Activated CD4-positive, alpha-beta T cell treated with anti-CD3 and anti-CD28 coated beads, Interleukin-2, amount 10 ng/mL, durations not matched to agents 24 days and 14 days (primary cell): ENCODE measurements at places on chromosomes 5 and 9. TPM values are rescaled to one million over a fixed set of nuclear protein-coding genes. Genes with fewer than 3 reads are reported as not detected.

The CPLANE1 gene
- 7.6 and 7.8 TPM in 2 replicates for total RNA-seq

The KLF9 gene
- total RNA-seq, result 16.3 and 16.5 TPM in 2 replicates

The CTNND2 gene
- total RNA-seq, result not detected in 2 replicates

The SLC1A3 gene
- not detected in 2 replicates for total RNA-seq

The SHC3 gene
- total RNA-seq, result not detected in 2 replicates

The F12 gene
- 2.7 and 2.8 TPM in 2 replicates for total RNA-seq

- no peak for DNase-seq
These were observed 2.3 kb downstream of the VAV2 start for GRCh38 chr9:133989625-133990365.

GRCh38 chr9:124062172-124062571 is 50.6 kb downstream of the LHX2 start:
- DNase-seq, result no peak

- no peak for DNase-seq
These were observed 21.4 kb downstream of the SPZ1 start for GRCh38 chr5:80341016-80341775.
